ENCODE measurements at places on chromosomes 5 and 9. TPM values are rescaled to one million over a fixed set of nuclear protein-coding genes. Genes with fewer than 3 reads are reported as not detected.

DNA sequence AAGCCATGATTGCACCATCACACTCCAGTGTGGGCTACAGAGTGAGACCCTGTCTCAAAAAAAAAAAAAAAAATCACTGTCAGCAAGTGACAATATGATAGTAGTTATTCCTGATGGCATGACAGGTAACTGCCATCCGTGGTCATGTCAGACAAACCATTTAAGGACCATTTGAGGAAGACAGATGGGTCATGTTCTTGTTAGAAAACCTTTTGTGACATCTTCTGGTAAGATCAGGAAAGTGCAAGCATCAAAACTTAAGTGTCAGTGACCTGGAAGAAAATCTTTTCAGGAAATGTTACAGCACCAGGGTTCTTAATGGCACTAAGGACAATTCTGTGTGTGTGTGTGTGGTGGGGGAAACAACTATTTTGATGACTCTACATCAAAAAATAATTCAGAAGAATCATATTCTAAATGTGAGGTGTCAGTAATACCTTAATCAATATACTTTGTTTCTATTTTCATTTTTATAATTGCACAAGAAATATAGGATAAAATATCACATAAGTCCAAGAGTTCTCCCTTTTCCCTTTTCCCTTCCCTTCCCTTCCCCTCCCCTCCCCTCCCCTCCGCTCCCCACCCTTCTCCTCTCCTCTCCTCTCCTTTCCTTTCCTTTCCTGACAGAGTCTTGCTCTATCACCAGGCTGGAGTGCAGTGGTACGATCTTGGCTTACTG, 17.8 kb downstream of the SLC38A9 start:
- peak; percentile 70 for DNase-seq

DNA sequence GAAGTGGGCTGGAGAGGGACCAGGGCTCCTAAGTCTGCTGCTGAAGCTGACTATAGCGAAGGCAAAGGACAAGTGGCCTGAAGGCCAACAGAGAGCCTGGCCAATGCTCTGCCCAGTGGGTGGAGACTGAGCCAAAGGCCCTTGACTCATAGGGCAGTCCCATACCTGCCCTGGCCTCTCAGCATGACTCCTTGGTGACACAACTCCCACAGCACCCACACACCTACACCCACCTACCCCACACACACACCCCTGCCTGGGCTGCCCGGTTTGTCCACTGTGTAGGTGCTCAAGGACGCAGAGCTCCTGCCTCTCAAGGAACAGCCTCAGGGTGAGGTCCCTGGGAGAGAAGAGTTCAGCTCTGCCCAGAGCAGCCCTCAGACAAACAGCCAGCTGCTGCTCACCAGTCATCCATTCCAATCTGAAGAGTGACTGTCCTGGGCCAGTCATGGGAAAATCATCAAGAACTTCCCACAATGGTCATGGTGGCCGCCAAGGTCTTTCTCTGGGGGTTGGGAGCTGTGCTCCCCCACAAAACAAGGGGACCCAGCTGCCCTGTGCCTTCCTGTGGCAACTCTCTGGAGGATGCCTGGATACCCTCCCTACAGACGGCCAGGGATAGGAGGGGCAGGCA, 5.0 kb downstream of the TNIP1 start:
- no peak for DNase-seq

GRCh38 chr5:172123269-172123692, 64.7 kb downstream of the STK10 start:
- DNase-seq = peak; percentile 88

DNA sequence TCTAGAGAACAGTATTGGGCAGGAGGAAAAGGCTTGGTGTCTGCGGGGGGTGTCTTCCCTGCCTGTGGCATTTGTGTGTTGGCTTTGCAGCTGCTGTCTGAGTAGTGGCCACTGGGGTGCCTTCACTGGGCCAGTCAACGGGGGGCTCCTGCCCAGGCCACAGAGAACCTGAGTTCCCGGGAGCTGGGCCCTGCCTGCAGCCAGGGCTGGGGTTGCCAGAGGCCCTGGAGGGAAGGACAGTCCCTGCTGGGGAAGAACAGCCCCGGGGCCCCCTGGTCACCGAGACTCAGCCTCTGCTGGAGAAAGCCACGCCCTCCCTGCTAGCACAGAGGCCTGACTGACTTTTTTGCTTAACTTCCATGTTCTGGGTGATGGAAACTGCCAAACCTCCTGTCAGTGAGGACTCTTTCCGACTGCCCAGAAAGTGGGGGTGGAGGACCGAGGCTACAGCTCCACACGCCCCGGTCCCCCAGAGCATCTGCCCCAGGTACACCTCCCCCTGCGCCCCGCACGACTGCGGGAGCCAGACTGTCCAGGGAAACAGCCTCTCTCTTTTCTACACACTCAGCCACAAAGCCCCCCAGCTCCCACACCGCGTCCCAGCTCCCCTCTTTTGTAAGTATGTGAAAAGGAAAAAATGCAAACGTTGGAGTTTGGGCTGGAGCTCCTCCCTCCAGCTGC, 133.4 kb downstream of the DAB2IP start:
- DNase-seq = no peak

- DNase-seq = peak; percentile 66
Observed at GRCh38 chr9:110069326-110070248, 138.4 kb downstream of the C9orf152 start.

DNA sequence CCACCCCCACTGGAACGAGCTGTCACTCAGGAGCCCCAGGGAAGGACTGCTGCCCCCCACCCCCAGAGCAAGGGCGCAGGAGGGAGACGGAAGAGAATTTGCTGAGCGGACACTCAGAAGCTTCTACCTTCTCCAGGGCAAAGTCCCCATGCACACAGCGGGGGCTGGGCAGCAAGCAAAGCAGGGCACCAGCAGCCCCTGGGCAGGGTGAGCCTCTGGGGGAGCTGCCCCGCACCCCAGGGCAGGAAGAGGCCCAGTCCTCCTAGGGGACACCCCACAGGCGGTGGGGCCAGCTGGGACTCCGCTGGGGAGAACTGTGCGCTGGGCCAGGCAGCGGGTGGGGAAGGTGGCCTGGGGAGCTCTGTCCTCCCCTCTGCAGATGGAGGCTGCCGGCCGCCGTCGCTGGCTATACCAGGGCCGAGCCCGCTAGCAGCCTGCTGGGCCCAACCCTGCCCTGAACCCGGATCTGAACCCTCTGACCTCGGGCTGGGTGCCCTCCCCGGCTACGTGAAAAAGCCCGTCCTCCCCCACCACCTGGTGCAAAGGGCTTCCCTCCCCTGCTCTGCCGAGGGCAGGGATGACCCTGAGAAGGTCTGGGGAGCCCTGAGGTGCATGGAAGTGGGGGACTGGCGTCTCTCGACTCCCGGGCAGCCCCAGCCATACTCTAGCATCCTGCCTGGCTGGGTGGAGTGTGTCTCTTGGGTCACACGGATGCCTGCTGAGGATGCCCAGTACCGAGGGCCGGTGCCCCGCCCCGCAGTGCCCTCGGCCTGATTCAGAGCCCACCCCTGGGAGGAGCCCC, 597 bp upstream of the SLC34A3 start:
- peak; percentile 40 for DNase-seq

- no peak for DNase-seq
Observed at GRCh38 chr9:137339045-137339907, 37.2 kb upstream of the NRARP start.

GRCh38 chr5:162484095-162484494, 416.5 kb downstream of the GABRG2 start:
- DNase-seq = no peak

GRCh38 chr5:32589416-32589815, 4.1 kb downstream of the SUB1 start:
- no peak for DNase-seq

GRCh38 chr5:3024126-3024525, 272.6 kb upstream of the IRX2 start:
- DNase-seq = no peak

DNA sequence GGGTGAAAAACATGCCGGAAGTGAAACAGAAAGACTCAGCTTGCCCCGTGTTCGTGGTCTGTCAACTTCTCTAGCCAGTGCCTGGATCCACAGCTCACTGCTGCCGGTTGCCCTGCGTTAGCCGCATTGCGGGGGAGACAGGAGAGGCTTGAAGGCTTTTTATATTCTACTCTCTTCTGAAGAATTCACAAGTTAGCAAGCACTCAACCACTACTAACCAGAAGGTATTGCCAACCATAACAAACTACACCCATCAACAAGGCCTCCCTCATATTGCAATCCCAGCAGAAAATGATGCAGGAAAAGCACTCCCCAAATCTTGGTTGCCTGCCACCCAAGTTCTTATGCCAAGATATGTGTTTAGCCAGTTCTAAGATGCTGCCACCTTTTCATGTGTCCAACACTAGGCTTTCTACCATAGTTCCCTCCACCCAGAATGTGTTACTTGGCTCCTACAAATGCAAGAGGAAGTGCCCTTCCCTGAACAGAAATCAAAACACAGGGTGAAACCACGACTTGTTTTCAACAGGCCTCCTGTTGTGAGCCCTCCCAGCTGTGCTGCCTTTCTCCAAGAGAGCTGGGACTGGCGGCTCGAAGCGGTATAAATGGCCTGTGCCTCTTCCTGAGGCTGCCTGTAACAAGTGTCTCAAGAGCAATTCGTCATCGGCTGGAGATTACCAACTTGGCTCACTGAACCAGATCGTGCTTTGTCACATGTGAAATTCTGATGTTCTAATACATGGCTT, 129.0 kb downstream of the SNX18 start:
- no peak for DNase-seq

DNA sequence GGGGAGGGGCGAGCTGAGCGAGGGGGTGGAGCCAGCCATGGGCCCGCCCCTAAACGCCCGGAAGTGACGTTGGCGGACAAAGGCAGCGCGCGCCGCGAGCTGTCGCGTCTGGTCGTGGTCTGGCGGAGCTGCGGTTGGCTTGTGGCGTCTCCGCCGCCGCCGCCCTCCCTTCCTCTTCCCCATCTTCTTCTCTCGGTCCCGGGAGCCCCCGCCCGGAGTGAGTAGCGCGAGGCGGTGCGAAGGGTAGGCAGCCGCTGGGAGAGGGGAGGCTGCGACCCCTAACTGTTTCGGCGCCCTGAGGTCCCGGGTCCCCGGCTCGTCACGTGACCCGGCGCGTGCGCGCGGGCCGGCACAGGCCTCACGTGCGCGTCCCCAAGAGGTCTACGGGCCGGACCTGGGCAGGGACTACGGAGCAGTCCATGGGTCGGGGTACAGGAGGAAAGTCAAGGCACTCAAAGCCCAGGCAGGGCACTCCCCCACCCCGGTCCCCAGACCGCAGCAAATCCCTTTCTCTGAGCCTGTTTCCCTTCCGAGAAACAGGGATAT, at the start of gene NTMT1:
Gene NTMT1 (plus strand): TSS at position 85 of the 546 bp plus-strand sequence. CDS start 6,541 bp downstream, outside the sequence.
- DNase-seq = peak; percentile 81

- DNase-seq = no peak
Observed at GRCh38 chr5:141765896-141766551, 84.0 kb upstream of the ARAP3 start.

DNA sequence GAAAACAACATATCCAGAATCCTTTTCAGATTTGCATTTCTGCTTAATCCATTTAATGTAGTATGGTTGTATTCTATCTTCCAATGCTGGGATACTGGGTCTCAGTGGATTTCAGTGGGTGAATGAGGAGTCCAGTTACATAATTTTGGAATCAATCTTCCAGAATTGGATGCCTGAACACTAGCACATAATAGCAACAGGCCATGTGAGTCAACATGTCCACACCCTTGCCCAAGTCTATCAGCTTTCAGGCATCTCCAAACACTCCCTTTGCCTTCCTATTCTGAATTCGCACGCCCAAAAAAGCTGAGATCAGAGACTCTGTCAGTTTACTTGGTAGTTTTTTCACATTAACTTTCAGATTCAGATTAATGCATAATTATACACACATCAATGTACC, 202.6 kb downstream of the TSSK1B start:
- no peak for DNase-seq

DNA sequence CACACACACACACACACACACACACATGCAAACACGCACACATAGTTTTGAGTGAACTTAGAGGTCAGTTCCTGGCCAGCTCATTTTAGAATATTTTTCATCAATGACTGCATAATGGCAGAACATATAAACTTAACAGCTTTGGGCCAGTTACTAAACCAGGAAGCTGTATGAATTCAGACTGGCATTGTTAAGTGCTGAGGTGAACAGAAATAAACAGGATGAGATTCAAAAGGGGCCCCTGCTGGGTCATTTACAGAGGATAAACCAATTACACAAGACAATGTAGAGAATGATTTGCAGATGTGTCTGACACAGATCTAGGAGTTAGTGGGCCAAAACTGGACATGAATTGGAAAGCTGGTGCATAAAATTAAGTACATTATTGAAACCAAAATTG, 44.6 kb downstream of the MARCHF11 start:
- no peak for DNase-seq

- DNase-seq = no peak
Observed at GRCh38 chr5:32299059-32299677, 13.6 kb downstream of the MTMR12 start.

DNA sequence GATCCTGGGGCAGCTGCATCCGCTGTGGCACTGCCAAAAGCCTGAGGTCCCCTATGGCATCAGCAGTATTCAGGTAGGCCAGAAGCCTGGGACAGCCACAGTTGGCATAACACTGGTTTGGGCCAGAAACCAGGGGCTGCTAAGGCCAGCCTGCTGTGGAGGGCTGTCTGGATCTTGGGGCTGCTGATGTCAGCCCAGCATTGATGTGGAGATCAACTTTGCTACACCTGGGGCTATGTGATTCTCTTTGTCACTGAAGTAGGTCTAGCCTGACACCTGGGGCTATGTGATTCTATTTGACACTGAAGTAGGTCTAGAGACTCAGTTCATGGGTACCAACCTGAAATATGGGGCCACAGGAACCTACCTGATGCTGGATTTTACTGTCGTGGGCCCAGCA, 411.5 kb downstream of the RASEF start:
- DNase-seq = no peak

- DNase-seq = no peak
Observed at GRCh38 chr9:107895501-107896001, 406.0 kb upstream of the KLF4 start.

- DNase-seq = peak; percentile 73
Observed at GRCh38 chr9:81717747-81718077, 28.4 kb upstream of the TLE1 start.

DNA sequence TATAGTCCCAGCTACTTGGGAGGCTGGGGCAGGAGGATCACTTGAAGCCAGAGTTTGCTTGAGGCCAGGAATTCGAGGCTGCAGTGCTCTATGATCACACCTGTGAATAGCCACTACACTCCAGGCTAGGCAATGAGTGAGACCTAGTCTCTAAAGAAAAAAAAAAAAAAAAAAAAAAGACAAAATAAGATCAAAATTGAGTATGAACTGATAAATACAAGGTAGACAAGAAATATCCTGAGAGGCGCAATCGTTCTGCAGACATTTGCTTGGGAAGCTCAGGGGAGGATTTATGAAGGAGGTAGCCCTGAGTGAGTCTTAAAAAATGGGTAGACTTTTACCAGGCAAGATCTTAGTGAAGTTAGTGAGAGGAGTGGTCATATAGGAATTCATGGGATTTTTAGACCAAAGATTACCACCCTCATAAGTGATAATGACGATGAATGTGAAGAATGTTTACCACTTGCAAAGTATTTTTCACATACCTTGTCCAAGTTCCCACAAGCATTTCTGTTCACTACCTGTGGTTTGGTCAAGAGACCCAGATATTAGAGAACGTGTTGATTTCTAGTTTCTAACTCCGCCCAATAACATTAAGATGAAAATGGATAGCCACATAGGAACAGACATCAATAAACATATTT, 4.4 kb downstream of the PDCD1LG2 start:
- DNase-seq = no peak

GRCh38 chr9:121921444-121921843, 171.7 kb downstream of the TTLL11 start:
- no peak for DNase-seq

SPATA6L gene
- 1.3 TPM for total RNA-seq

PRRX2 gene
- 0.40 TPM for total RNA-seq

NSMF gene
- total RNA-seq = 25.5 TPM

MARVELD2 gene
- total RNA-seq = not detected

CDKN2A gene
- not detected for total RNA-seq

ABLIM3 gene
- 0.43 TPM for total RNA-seq

STKLD1 gene
- total RNA-seq = 1.4 TPM

OR1J2 gene
- total RNA-seq = not detected
